Stimulated activated memory B cell treated with anti-CD40 and anti-IgM and Interleukin-4, amounts not matched to agents 10 μg/mL and 1 μg/mL and 100 μg/mL, for 72 hours (primary cell): ENCODE measurements at places on chromosomes 6 and 20.

- no peak for ATAC-seq
Observed at GRCh38 chr6:110534731-110535492, 58.5 kb upstream of the SLC22A16 start.

- ATAC-seq: no peak
Observed at GRCh38 chr6:157999168-158000051, 17.7 kb downstream of the SYNJ2 start.

DNA sequence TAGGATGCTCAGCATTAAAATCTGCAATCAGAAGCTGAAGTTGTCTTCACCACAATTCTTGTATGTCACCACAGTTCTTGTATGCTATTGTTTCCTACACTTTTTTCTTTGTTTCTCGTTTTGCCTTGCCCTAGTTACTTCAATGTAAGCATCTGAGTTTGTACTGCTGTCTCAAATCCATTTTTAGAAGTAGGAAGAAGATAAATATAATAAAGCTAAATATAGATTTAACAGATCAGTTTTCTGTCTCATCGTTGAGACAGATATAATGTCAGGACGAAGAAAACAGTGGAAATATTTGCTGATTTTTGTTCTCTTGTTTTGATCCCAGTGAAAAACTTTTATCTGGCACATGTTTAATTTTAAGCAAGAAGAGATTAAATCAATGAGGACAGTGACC lies 318.0 kb downstream of the QKI start:
- ATAC-seq: no peak

GRCh38 chr6:150683320-150683719 lies 83.6 kb downstream of the PLEKHG1 start:
- ATAC-seq: peak; percentile 64

GRCh38 chr6:159100395-159101182 lies 55.8 kb upstream of the TAGAP start:
- no peak for ATAC-seq

- no peak for ATAC-seq
Observed at GRCh38 chr6:35473075-35473849, 5.1 kb downstream of the RPL10A start.

DNA sequence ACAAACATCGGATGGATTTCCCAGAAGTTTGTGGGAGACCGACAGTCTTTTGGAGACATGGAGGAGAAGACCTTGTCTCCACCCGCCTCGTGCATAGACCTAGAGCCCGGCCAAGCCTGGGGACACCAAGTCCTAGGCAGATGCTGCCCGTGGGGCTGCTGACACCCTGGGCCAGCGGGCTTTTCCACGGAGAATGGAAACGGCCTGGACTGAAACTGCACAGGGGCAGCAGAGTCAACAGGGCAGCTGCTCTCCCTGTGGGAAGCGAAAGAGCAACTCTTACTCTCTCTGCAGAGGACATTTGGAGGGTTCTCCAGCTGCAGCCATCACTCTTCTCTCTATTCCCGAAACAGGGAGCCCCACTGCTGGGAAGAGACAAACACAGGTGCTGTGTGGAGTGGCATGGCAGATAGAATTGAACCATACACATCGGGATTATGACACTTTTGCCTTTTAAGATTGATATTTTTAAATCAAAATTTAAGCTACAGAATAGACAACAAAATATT lies 401.2 kb downstream of the THBS2 start:
- ATAC-seq: no peak

DNA sequence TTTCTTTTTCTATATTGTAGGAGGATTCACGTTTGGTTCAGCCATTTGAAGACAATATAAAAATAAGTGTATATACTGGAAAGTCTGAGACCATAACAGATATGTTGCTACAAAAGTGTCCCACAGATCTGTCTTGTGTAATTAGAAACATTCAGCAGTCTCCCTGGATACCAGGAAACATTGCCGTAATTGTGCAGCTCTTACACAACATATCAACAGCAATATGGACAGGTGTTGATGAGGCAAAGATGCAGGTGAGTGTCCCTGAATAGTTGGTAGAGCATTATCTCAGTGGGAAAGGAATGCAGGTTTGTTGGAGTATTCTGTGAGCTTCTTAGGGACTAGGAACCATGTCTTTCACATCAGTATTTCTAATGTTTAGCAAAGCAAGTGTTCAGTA lies 18.3 kb upstream of the ADGRF4 start:
- no peak for ATAC-seq

- ATAC-seq: no peak
Observed at GRCh38 chr20:54355631-54356280, 119.6 kb upstream of the DOK5 start.

DNA sequence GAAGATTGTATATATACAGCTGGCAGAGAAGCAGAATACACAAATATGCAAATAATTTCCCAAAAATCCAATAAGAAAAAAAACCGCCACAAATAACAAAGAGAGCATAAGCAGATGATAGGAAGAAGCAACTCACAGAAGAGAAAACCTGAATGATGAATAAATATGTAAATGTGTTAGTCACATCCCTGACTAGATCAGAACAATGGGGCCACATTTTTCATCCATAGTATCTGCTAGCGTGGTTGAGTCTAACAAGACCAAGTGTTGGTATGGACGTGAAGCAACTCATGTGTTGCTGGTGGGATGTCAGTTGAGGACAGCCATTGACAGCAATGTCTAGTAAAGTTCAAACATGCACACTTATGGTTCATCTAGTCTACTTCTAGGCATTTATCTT lies 3.9 kb upstream of the SLC22A3 start:
- no peak for ATAC-seq

GRCh38 chr6:52900536-52900935 lies 9.0 kb downstream of the GSTA3 start:
- ATAC-seq: no peak

DNA sequence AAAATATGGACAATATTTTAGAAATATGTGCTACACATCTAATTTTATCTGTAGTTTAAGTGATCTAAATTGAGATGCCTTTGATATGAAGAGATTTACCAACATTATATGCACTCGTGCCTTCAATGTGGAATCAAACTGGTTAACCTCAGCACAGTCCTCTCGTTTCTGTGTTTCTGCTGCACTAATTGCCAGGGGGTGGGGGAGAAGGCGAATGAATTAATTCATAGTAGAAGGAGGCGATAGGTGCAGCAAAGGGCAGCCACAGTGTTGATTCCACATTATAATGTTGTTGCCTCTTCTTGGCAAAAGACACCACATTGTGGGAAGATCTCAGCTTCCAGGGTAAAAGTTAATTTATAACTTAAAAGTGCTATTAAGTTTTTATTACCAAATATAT lies 161.6 kb downstream of the QKI start:
- ATAC-seq: no peak

- no peak for ATAC-seq
Observed at GRCh38 chr6:109877028-109878004, 100.8 kb upstream of the GPR6 start.

- ATAC-seq: no peak
Observed at GRCh38 chr20:45330476-45330875, 17.7 kb downstream of the SDC4 start.

DNA sequence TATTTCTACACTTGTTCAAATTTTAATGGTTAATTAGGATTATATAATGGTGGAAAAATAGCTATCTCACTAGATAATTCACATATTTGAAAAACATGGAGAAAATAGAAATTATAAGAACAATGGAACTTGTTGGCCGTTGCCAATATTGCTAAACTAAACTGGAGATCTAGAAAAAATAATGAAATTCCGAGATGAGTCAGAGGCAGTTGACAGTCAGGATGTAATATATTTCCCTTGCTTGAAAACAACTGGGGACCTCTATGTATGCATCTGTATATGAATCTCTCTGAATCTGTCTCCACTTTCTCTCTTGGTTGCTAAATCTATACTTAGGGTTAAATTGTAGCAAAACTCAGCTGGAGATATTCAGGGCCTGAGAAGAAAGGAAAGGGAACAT lies 1108.2 kb upstream of the GJE1 start:
- no peak for ATAC-seq

- ATAC-seq: no peak
Observed at GRCh38 chr6:56795466-56796195, 152.9 kb upstream of the DST start.

GRCh38 chr6:137697267-137697938 lies 169.7 kb upstream of the TNFAIP3 start:
- no peak for ATAC-seq

DNA sequence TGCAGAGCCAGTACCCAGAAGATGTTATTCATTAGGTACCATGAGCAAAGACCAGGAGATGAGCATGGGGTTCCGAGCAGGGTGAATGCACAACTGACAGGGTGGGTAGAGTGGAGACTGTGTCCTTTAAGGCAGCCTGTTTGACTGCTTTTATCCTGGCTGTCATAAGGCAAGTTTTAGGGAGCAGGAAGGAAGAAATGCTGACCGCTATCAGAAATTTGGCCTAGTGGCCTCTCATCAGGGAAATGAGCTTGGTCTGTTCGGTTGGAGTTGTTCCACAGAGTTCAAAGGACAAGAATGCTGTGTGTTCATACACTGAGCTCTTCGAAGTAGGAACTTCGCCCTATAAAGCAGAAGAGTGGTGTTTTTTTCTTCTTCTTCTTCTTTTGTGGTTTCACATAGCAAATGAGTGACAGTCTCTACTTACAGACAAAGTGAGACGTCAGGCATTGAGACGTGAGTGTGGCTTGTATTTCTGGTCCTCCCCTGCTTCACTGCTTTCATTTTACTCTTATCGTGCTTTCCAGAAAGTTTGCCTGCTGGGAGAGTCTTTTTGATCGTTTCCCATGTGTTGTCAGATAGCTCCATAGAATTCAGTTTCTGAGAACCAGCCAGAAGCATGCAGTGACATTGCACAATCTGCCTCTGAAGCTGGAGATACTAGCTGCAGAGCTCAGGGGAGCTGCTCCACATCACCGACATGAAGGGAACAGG lies at the start of gene CASS4:
TSS of gene CASS4 (plus strand) at position 502 of the 714 bp plus-strand sequence. CDS start at position 701, 199 bp downstream.
- peak; percentile 83 for ATAC-seq

DNA sequence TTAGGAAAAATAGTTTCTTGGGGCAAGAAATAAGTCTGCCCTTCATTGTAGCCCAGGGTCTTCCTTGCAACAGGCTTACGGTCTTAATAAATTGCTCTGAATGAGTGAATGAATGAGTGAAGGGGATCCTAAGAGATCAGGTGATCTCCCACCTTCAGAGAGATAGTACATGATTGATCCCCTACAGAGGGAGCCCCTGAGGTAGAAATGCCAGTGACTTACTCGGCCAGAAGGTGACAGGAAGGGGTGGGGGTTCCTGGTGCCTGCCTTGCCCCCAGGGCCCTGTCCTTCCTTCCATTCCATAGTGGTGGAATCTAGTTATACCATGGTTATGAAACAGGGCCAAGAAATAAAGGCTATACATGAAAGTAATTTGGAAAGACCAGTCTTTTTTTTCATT lies 215.3 kb upstream of the SSTR4 start:
- ATAC-seq: no peak

DNA sequence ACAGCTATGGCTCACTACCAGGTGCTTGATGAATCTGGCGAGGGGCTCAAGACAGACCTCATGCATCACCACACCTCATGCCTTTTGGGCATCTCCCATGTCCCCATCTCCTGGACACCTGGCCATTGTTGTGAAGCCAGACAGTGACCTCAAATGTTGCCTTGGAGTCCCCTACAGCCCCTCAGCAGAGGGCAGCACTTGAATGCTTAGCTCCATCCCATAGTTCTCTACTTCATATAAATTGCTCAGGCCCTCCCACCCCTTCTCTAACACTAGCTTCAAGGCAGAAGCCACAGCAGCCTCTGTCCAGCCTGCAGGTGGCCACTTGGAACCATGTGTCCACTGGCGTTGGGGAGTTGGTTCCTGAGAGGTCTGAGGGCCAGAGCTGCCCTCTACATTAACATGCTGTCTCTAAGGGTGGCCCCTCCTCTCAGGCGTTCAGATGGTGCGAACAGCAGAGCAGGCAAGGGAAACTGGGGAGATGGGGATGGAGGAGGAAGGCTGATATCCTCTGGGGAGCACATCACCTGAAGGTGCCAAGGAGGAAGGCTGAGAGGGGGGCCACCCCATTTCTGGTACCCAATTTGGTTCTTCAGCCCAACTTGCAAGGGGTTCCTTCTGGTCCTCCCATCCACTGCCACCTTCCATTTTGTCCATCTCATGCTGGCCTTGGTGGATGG lies 31.3 kb downstream of the MOCS1 start:
- ATAC-seq: no peak

GRCh38 chr6:23137611-23138010 lies 568.2 kb downstream of the HDGFL1 start:
- no peak for ATAC-seq

DNA sequence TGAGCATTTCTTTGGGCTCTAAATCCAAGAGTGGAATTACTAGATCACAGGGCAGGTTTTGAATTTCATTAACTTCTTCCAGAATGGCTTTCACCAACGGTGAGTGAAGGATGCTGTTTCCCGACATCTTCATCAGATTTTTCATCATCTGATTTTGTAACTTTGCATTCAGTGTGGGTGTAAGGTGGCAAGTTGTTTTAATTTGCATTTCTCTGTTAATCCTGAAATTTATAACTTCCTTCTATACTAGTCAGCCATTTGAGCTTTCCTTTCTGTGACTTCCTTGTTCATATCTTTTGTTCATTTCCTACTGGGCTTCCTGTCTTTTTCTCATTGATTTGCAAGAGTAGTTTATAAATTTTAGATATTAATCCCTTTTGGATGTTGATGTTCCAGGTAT lies 18.7 kb upstream of the HCK start:
- no peak for ATAC-seq

- ATAC-seq: peak; percentile 67
Observed at GRCh38 chr6:155075930-155076695, 81.0 kb downstream of the TIAM2 start.

DNA sequence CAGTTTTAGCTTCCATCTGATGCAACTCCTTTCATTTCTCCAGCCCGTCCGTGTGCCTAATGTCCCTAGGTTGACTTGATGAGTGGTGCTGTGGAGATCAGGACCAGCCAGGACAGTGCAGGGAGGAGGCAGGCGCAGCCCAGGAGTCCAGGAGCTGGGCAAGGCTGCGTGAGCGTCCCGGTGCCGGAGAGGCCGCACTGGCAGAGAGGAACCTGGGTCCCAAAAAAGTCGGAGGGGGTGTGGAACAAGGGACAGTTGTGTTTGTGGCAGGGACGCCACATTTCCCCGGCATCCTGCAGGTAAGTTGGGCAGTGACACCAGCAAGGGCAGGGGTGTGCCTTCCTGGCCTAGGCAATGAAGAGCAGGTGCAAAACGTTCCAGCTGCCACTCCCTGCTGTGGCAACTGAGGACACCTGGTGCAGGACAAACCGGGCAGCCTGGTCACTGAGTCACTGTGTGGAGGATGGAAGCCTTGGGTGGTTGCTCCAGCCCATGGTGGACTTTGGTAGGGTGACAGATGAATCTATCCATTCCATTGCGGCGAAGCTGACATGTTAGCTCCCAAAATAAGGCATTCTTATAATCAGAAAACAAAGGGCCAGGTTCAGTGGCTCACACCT lies 53.2 kb downstream of the RAMACL start:
- no peak for ATAC-seq

DNA sequence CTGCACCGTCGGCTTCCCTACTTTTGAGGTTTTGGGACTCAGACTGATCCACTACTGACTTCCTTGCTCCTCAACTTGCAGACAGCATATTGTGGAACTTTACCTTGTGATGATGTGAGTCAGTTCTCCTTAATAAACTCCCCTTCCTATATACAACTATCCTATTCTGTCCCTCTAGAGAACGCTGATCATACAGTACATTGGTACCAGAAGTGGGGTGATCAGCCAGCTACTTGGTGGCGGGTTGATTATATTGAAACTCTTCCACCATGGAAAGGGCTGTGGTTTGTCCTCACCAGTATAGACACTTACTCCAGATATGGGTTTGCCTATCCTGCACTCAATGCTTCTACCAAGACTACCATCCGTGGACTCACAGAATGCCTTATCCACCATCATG lies 7.6 kb upstream of the TAF4 start:
- no peak for ATAC-seq
